Stimulated activated CD4-positive, alpha-beta T cell treated with anti-CD3 and anti-CD28 coated beads, Interleukin-1b, Interleukin-23, amount 100 ng/mL, for 4 hours (primary cell): ENCODE measurements at places on chromosomes 1 and 21.

- no peak for DNase-seq
Measured at GRCh38 chr1:57296726-57297250, 127.1 kb downstream of the DAB1 start.

- DNase-seq: no peak
Measured at GRCh38 chr1:212475151-212475550, 42.4 kb downstream of the NENF start.

GRCh38 chr1:245444147-245444828 is 289.5 kb downstream of the KIF26B start:
- DNase-seq: no peak

- DNase-seq: no peak
Measured at GRCh38 chr1:188594542-188595235, 1765.9 kb downstream of the PLA2G4A start.

- no peak for DNase-seq
Measured at GRCh38 chr1:89545264-89546038, 20.8 kb downstream of the LRRC8B start.

GRCh38 chr1:51216631-51217030 is 19.4 kb upstream of the RNF11 start:
- DNase-seq: no peak

- DNase-seq: no peak
Measured at GRCh38 chr21:38395581-38395980, 102.7 kb downstream of the ERG start.

DNA sequence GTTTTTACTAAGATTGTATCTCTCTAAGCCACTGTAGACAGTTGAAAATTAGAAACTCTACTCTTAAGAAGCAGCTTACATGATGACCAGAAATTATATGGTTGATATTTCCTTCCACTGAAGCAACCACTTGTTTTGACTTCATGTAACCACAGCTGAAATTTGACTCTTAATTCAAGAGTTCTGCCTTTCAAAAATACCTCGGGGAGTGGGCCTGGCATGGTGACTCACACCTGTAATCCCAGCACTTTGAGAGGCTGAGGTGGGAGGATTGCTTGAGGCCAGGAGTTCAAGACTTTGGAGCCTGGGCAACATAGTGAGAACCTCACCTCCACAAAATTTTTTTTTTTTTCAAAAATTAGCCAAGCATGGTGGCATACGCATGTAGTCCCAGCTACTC is 4.3 kb downstream of the AMPD1 start:
- no peak for DNase-seq

GRCh38 chr1:89025928-89026327 is 3.3 kb upstream of the GBP3 start:
- no peak for DNase-seq

DNA sequence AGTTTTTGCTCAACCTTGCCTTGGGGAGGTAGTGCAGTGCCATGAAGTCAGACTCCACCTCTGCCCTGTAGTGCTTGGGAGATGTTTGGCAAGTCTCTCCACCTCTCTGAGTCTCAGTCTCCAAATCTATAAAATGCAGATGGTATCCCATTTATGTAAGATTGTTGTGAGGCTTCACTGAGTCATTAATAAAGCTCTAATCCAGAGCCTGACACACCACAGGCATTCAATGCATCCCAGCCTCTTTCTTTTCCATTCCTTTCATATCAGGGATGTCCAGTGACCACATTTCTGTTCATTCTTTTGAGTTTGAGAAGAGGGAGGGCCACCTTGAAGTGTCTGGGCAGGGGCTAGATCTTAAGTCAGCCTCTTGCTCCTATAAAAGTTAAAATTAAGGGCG is 37.6 kb upstream of the LMO4 start:
- DNase-seq: no peak

- DNase-seq: no peak
Measured at GRCh38 chr21:43819511-43820405, 30.4 kb downstream of the RRP1 start.

- no peak for DNase-seq
Measured at GRCh38 chr1:154583773-154584172, 16.2 kb downstream of the CHRNB2 start.

- no peak for DNase-seq
Measured at GRCh38 chr1:34671887-34672286, 83.0 kb upstream of the GJB5 start.

DNA sequence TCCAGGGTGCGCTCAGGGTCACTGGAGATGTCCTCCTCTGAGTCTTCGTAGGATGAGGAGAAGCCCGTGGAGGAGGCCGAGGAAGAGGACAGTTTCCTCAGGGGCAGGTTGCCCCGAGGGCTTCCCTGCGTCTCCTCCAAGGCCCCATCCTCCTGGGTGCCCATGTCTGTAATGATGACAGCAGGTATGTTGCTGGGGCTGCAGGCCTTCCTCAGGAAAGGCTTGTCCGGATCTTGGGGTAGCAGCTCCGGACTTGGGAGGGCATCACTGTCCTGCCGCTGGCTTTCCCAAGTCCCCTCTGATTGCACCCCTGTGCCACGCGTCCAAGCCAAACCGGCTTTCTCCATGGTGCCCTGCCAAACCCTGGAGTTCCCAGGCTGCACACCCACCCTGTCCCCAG is 3.5 kb downstream of the ITPKB start:
- no peak for DNase-seq

DNA sequence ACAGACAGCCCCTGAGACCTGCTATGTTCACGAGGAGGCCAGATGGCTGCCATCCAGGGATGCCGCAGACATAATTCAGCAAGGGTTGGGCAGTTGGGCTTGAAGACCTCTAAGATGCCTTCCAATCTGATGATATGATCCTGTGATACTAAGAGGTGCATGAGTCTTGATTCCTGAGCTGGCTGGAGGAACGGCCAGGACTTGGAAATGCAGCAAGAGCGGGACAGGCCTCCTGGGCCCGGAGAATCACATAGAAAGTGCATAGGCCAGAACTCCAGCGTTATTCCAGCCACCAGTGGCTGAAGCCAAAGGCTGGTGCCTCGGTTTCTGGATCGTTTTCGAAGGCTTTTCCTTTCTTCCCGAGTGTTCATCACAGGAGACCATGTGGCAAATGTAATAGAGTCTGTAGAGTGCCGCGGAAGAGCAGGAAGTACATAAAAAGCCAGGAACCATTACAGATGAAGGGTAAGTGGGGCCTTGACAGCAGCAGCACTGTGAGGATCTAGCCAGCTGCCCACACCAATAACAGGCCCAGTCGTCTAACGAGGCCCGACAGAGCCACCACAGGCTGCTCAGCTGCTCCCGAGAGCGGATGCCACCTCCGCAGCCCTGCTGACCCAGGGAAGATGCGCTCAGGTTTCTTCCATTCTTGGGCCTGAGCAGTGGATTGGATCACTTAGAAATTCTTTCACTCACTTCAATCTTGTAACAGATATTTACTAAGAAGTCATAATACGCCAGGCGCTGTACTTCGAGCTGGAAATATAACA is 14.0 kb upstream of the LHX4 start:
- DNase-seq: no peak

GRCh38 chr1:233333086-233333485 is 5.6 kb downstream of the MAP3K21 start:
- DNase-seq: no peak

DNA sequence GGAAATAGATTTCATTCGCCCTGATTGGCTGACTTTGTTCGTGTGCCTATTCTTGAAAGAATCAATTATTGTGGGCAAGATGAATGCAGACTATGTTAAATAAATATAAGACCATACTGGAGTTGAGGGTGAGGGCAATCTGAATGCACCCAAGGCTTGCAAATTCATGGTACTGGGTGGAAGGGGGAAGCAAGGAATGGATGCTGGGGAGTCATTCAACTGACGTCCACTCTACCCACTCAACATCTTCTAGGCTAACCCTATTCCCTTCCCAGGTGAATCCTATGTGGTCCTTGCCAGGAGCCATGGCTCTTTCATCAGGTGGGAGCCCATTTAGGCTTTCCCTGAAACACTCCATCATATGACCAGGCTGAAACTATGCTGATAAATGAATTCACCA is 5.7 kb upstream of the CYP4B1 start:
- DNase-seq: no peak

DNA sequence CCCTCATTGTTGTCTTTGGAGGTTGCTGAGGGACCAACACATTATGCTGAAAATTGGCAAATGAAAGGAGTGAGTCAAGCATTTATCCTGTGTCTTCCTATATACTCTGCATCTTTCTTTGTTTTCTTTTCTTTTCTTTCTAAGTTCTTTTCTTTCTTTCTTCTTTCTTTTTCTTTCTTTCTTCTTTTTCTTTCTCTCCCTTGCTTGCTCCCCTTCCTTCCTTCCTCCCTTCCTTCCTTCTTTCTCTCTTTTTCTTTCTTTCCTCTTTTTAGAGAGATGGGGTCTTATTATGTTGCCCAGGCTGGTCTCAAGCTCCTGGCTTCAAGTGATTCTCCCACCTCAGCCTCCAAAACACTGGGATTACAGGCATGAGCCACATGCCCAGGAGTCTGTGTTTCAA is 28.3 kb upstream of the COX20 start:
- DNase-seq: no peak

GRCh38 chr21:26437326-26438009 is 135.6 kb downstream of the CYYR1 start:
- DNase-seq: no peak

- no peak for DNase-seq
Measured at GRCh38 chr1:186330758-186331157, 44.3 kb downstream of the TPR start.

- DNase-seq: no peak
Measured at GRCh38 chr21:43192501-43193081, 23.8 kb downstream of the CRYAA start.

GRCh38 chr1:184399192-184399847 is 12.5 kb downstream of the C1orf21 start:
- DNase-seq: no peak

DNA sequence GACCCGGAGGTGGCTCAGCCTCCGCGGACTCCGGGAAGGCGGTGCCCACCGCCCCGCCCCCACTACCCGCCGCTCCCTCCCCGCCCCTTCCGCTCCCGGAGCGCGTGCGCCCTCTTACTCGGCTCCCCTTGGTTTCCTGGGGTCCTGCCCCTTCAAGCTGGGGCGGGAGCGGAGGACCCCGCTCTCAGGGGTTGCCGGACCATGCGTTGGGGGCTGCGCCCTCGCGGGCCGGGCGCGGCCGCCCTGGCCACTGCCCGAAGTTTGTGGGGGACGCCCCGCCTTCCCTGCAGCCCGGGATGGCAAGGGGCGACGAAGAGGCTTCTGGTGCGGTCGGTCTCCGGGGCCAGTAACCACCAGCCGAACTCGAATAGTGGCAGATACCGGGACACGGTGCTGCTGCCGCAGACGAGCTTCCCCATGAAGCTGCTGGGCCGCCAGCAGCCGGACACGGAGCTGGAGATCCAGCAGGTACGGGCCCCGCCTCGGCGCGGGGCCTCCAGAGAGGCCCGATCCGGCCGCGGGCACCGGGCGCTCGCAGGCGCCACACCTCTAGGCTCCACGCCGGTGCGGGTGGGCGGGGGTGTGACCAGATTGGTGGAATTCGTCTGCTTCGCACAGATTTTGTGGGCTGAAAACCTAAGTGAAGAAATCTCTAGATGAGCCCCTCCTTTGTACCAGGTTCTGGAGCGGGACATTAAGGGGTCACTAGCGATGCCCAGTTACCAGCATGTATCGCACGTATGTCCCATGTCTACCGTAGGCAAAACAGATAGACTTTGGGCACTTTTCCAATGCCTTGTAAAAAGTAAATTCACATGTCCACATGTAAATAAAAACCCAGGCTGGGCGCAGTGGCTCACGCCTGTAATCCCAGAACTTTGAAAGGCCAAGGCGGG is at the start of gene IARS2:
TSS of gene IARS2 (plus strand) at position 117 of the 896 bp plus-strand sequence. CDS start at position 202, 85 bp downstream.
- DNase-seq: peak; percentile 90

- DNase-seq: no peak
Measured at GRCh38 chr1:12583484-12583883, 34.5 kb downstream of the DHRS3 start.

DNA sequence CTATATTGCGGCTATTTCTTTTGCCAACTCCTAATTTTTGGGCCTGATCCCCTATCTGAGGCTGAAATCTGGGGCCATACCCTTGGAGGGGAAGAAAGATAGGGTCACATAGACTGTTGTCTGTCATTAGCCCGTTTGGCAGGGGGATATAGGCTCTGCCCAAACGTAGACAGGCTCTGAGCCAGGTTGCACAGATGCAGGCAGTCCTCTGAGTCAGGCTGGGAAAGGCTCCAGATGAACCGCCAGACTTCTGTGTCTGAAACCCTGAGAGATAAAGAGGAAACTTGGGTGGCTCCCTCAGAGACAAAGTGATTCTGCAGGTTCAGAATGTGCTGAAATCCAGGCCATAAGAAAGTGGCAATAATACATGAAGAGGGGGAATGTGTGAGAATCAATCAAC is 4.0 kb upstream of the CAP1 start:
- DNase-seq: no peak

GRCh38 chr1:231206856-231207255 is 34.2 kb upstream of the GNPAT start:
- no peak for DNase-seq

DNA sequence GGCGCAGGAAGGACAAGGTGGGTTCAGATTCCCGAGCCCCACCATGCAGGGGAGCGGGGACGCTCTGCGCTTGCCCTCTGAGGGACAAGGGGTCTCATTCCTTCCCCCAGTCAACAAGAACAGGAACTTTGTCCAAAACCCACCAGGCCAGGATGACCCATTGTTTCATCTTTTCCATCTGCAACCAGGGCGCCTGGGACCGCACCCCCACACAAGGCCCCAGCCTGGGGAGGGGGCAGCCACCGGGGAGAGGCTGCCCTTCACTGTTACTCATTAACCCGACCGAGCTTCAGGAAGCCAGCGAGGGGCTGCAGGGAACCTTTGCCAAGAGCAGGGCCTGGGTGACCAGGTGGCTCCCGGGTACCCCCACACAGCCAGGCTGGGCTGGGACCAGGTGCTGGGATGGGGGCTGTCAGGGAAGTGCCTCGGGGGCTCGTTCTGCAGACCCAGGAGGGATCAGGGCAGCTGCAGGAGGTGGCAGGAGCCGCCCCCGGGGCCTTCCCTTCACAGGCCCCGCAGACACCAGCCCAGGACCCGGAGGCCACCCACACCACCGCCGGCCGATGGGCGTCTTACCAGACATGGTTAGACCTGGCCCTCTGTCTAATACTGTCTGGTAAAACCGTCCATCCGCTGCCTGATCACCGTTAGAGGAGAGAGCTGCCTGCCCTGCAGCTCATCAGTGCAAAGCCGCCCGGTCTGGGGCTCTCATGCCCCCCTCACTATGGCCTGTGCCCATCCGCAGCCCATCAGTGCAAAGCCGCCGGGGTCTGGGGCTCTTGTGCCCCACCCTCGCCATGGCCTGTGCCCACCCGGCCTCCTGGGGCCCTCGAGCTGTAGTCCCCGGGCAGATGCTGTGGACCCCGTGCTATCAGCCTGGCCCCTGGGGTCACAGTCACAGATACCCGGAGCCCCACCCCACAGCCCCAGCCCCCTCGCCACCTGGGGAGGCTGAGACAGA is 4.9 kb upstream of the TTLL10 start:
- DNase-seq: no peak

- DNase-seq: no peak
Measured at GRCh38 chr21:43282358-43283120, 113.7 kb downstream of the CRYAA start.

- DNase-seq: no peak
Measured at GRCh38 chr1:8406011-8406410, 88.1 kb downstream of the SLC45A1 start.

GRCh38 chr1:231062500-231063270 is 22.6 kb upstream of the FAM89A start:
- DNase-seq: no peak

GRCh38 chr1:12554521-12555305 is 63.3 kb downstream of the DHRS3 start:
- no peak for DNase-seq
